Activated naive CD8-positive, alpha-beta T cell treated with anti-CD3 and anti-CD28 coated beads, Interleukin-2, amount 10 ng/mL, durations not matched to agents 7 days and 5 days (primary cell): ENCODE measurements at places on chromosomes 12 and 14. TPM values are rescaled to one million over a fixed set of nuclear protein-coding genes. Genes with fewer than 3 reads are reported as not detected.

The KRT77 gene
- total RNA-seq = not detected

The TAS2R30 gene
- total RNA-seq = 3.1 TPM

The SSTR1 gene
- not detected for total RNA-seq

The ASB2 gene
- total RNA-seq = 24.0 TPM

- no peak for DNase-seq
Measured at GRCh38 chr14:96501217-96501739, 904 bp upstream of the PAPOLA start.

DNA sequence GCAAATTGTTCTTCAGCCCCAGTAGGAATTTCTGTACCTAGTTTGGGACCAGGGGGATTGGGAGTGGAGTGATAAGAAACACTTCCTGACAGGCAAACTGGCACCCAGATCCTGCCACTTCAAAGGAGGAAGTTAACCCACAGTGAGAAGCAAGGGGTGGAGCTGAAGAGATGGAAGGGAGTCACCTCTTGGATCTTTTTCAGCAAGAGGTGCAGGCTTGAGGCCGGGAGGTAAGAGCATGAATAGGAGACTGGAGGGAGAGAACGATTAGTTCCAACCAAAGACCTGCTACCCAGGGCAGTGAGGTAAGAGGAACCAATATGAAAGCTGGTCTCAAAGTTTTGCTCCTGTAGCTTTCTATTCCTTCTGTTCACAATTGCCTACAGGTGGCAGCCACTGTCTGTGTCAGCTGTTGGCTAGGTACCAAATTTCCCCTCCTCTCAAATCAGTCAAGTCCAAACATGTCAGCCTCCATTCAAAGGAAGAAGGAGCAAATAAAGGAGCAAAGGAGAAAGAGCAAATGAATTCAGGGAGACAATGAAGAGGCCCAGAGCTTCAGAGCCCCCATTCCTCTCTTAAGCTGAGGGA is 14.9 kb upstream of the TAC3 start:
- no peak for DNase-seq

- no peak for DNase-seq
Measured at GRCh38 chr12:5456906-5457305, 25.0 kb downstream of the NTF3 start.

DNA sequence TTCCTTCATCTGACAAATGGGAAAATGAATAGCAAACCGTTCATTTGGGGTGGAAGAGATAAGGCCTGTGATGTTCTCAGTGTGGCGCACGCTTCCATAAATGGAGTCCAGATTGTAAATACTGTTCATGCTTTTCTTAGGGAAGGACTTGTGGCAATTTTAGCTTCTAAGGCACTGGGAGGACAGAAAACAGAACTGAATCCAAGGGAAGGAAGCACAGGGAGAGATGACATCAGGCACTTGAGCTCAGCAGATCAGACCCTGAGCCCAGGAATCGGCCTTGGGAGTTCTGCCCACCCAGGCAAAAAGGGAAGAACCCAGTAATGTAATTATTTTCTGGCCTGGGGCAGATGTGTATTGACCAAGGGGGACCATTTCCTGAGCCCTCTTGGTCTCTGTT is 7.2 kb upstream of the SH2B3 start:
- no peak for DNase-seq

DNA sequence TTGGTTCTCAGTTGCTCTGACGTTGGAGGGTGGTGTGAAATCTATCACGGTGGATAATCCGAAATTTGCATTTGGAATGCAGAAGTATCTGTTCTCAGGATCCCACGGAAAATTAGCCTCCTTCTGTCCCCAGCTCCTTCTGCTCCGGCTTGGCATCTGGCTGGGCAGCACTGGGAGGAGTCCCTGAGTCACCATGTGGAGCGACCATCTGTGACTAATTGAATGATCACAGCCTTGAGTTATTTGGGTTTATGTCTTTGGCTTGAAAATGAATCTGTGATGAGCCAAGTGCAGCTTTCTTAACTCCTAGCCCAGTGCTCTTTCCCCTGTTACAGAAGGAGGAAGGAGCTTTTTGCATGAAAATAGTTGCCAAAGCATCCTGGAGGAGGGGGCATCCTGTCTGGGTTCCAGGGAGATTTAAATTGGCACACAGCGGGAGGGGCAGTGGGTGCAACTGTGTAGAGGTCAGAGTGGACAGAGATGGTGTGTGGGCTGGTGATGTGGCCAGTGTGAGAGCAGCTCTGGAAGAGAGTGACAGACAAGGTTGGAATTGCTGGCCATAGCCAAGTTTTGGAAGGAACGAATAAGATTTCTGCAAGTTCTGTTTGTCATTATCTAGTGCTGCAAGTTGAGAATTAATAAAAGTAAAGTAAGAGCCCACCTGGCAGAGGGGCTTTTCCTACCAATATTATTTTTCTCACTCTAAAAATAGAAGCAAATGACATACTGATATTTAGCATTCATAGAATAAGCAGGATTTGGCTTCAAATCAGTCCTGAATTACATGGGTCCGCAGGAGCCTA is 74.4 kb downstream of the SLC24A4 start:
- no peak for DNase-seq

DNA sequence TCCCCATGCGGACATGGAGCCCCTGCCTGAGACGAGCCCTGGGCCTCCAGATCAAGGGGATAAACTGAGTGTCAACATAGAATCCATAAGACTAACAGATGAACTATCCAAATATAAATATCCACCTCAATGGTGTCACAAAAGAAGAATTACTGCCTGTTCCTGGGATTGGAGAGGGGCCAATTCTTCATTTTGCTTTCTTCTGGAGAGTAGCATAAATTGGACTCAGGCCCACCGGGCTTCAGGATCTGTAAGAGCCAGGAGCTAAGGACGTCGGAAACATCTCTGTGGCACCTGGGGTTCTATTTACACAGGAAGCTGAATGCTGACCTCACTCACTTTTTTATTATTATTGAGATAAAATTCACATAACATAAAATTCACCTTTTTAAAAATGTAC is 408.2 kb upstream of the CCDC196 start:
- no peak for DNase-seq

DNA sequence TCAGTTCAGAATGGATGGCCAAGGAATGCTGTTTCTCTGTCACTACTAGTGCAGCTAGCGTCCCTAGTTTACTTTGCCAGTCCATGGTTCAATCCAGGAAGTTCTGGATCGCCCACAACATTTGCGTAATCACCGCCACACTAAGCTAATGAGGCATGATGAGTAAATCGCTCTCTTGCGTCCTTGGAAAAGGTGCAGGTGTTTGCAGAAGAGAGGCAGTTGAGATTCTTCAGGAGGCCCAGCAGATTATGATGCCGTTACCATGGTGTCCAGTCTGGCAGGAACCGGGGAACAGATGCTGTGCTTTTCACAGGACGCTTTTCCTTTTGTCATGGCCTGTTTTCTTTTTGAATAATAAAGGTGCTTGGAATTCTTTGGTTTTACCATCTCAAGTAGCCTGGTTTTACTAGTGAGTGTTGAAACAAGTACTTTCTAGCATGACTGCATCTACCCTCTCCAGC is 9.0 kb downstream of the TPH2 start:
- no peak for DNase-seq

DNA sequence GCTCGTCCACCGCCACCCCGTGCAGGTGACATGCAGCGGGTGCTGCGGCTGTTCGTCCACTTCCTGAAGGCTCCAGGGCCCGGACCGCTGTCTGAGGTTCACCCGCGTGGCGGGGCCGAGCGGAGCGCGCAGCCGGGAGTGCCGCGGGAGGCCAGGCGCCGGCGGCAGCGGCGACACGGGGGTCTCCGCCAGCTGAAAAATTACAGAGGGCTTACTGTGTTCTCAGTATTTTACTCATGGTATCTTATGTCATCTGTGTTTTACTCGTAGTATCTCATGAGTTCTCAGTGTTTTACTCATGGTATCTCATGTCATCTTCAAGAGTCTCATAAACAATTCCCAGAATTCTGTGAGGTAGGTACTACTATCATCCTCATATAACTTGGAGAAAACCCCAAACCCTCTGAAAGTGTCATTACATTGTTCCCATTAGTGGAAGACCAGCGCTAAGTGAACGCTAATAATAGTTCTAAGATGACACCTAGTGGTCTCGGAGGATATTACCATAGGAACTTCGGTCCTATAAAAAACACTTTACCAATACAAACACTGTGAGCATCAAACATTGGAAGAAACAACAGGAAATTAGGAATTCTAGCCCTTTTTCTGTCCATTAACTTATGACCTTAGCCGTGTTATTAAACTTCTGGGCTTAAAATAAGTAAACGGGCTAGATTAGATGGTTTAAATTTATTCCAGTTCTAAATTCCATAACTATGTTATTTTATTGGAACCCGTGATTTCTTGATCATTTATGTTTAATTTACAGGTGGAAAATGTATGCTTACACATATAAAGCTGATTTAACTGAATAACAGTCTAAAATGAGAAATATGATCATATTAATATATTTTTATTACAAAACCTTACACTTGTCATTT is 32.4 kb downstream of the AK7 start:
- DNase-seq = peak; percentile 56

DNA sequence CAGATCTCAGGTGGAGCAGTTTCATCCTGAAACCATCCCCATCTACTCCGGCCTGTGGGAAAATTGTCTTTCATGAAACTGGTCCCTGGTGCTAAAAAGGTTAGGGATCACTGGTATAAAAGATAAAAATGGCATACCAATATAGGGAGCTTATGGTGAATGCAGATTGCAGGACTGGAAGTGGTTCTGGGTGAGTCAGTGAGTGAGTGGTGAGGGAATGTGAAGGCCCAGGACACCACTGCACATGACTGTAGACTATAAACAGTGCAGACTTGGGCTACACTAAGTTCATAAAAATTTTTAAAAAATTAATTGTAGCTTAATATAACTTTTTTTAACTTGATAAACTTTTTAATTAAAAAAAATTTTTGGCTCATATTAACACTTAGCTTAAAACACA is 67.0 kb upstream of the RD3L start:
- DNase-seq = no peak
